ENCODE measurements at places on chromosomes 3 and 15. TPM values are rescaled to one million over a fixed set of nuclear protein-coding genes. Genes with fewer than 3 reads are reported as not detected.

- DNase-seq = no peak
- H3K4me1 ChIP-seq = no peaks in the 10 kb centered on the region
- H3K4me3 ChIP-seq = no peak overlapping the region
- no peaks in the 10 kb centered on the region for H3K36me3 ChIP-seq
- no peaks in the 10 kb centered on the region for H3K27me3 ChIP-seq
Observed at GRCh38 chr15:36965570-36966342, 134.6 kb downstream of the MEIS2 start.

- H3K4me1 ChIP-seq = no peaks in the 10 kb centered on the region
- no peak for DNase-seq
- H3K36me3 ChIP-seq = no peaks in the 10 kb centered on the region
Observed at GRCh38 chr15:68495221-68495950, 63.4 kb upstream of the ITGA11 start.

- no peak overlapping the region for H3K4me3 ChIP-seq
- H3K36me3 ChIP-seq = no peaks in the 10 kb centered on the region
- DNase-seq = no peak
- H3K27ac ChIP-seq = no peak overlapping the region
- no peaks in the 10 kb centered on the region for H3K27me3 ChIP-seq
Observed at GRCh38 chr3:31129241-31129640, 234.8 kb upstream of the GADL1 start.

DNA sequence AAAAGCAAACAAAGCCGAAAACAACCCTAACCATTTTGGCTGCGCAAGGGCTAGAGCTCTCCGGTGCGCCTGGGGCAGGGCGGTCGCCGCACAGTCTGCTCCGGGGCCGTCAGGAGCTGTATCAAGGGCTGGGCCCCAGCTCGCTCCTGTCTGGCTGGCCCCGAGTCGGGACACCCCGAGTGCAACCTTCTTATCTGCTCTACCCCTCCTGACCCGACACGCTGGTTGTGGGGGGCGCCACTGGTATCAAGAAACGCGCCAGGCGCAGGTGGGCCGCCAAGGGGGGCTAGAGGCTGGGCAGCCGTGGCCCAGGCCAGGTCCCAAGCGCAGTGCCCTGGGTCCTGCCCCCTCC, 36.0 kb downstream of the NR2F2 start:
- H3K4me3 ChIP-seq = no peak overlapping the region
- no peak overlapping the region for H3K27ac ChIP-seq
- no peak for DNase-seq
- H3K27me3 ChIP-seq = no peaks in the 10 kb centered on the region

DNA sequence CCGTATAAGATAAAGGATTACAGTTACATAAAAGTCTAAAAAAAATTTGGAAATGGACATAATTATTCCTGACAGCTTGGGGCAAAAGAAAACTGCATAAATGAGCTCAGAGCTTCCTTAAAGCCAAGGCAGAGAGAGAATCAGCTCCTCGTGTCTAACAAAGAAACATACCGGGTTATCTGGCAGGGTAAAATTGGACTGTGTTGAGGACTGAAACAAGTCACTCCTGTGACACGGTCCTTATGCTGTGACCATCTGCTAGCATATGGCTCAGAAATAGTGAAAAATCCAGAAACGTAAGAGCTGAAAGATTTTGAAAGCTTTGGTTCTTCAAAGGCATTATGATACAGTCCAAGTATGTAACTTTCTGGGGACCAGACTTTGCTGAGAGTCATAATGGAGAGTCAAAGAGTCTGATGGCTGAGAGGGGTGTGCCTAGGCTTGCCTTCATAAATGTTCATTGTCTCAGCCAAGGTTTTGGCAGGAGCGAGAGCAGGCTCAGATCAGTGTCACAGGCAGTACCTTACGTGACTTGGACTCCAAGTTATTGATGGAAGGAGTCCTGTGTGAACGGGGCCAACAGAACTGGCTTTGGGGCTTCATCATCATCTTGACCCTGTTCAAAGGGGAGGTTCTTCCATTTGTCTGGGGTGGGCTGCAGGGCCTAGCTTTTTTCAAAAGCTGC, 12.5 kb downstream of the MAP6D1 start:
- no peak for DNase-seq
- no peak overlapping the region for H3K4me3 ChIP-seq
- H3K27ac ChIP-seq = no peak overlapping the region
- H3K4me1 ChIP-seq = no peaks in the 10 kb centered on the region

- no peaks in the 10 kb centered on the region for H3K4me1 ChIP-seq
- no peaks in the 10 kb centered on the region for H3K36me3 ChIP-seq
- H3K4me3 ChIP-seq = no peak overlapping the region
Observed at GRCh38 chr3:27789420-27789819, 67.3 kb upstream of the EOMES start.

GRCh38 chr3:3696345-3696744, 102.9 kb upstream of the LRRN1 start:
- H3K27me3 ChIP-seq = no peaks in the 10 kb centered on the region
- no peaks in the 10 kb centered on the region for H3K4me1 ChIP-seq
- no peak for DNase-seq

GRCh38 chr3:58347984-58348383, 15.3 kb downstream of the PXK start:
- peaks cover 1% of the 10 kb centered on the region for H3K36me3 ChIP-seq
- no peaks in the 10 kb centered on the region for H3K27me3 ChIP-seq
- no peak for DNase-seq

GRCh38 chr3:5891711-5892110, 704.2 kb downstream of the EDEM1 start:
- no peak overlapping the region for H3K4me3 ChIP-seq
- DNase-seq = no peak
- H3K4me1 ChIP-seq = no peaks in the 10 kb centered on the region

GRCh38 chr3:190131329-190131728, 10.6 kb upstream of the P3H2 start:
- H3K36me3 ChIP-seq = no peaks in the 10 kb centered on the region
- no peak overlapping the region for H3K27ac ChIP-seq
- H3K4me3 ChIP-seq = no peak overlapping the region
- no peak for DNase-seq
- no peaks in the 10 kb centered on the region for H3K4me1 ChIP-seq

- H3K4me3 ChIP-seq = no peak overlapping the region
- H3K4me1 ChIP-seq = no peaks in the 10 kb centered on the region
- peaks cover 40% of the 10 kb centered on the region for H3K27me3 ChIP-seq
- no peak overlapping the region for H3K27ac ChIP-seq
Observed at GRCh38 chr15:65204931-65205660, 6.2 kb downstream of the CILP start.

GRCh38 chr15:42401544-42402454, 42.5 kb downstream of the CAPN3 start:
- no peaks in the 10 kb centered on the region for H3K27me3 ChIP-seq
- H3K4me1 ChIP-seq = peaks cover 30% of the 10 kb centered on the region
- no peak for DNase-seq

Gene SPATA12
- total RNA-seq = not detected

Gene TMEM207
- not detected for total RNA-seq

Gene BSN
- total RNA-seq = 0.70 TPM

Gene LDHAL6B
- total RNA-seq = not detected

Gene IREB2
- 66.4 TPM for total RNA-seq

Gene SLC24A5
- not detected for total RNA-seq

Gene SLC9A9
- total RNA-seq = not detected

Gene ZNF660
- 3.3 TPM for total RNA-seq

Data from HepG2 (cell line).